ENCODE measurements at places on chromosomes 7 and 10.

DNA sequence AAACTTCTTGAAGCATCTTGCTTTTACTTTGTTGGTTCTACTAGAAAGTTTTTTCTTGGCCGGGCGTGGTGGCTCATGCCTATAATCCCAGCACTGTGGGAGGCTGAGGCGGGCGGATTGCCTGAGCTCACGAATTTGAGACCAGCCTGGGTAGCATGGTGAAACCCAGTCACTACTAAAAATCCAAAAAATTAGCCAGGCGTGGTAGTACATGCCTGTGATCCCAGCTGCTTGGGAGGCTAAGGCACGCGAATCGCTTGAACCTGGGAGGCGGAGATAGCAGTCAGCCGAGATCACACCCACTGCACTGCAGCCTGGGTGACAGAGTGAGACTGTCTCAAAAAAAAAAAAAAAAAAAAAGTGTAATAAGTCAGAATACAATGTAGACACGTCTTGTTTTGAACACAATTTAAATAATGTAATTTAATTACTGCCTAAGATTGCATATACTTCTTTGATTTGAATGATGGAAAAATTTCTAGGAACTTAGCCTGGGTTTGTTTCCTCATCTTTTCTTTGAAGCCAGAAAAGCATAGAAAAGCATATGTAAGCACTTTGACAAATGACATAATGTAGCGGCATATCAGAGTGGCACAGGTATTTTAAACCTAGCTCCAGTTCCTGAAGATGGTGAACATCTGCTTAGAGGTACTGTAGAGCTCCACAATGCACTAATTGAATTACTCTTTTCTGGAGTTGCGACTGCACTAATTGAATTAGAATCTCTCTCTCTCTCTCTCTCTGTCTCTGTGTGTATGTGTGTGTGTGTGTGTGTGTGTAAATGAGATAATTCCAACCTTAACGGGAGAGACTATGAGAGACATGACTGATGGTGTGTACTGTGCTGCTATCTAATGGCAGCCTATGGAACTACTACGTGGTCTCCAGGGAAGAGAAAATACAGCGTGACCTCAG lies 87.8 kb downstream of the BTRC start:
- peak; percentile 22 for DNase-seq

DNA sequence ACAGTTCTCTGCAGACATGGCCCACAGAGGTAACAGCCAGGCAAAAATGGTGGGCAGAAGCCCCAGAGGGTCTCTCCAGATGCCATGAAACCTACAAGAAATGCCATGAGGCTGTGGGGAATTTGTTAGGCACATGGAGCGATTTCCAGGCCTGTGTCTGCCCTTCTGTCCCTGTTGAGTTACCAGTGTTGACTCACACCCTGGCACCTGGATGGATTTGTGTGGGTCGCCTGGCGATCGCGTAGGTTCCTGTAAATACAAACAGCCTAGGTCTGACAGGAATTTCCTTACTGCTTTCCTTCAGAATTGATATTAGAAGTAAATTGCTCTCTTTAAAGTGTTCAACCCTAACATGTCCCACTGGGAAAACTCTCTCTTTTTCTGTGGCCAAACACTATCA lies 164.9 kb upstream of the EEPD1 start:
- DNase-seq = no peak

GRCh38 chr7:113959910-113960309 lies 41.1 kb upstream of the PPP1R3A start:
- DNase-seq = no peak

DNA sequence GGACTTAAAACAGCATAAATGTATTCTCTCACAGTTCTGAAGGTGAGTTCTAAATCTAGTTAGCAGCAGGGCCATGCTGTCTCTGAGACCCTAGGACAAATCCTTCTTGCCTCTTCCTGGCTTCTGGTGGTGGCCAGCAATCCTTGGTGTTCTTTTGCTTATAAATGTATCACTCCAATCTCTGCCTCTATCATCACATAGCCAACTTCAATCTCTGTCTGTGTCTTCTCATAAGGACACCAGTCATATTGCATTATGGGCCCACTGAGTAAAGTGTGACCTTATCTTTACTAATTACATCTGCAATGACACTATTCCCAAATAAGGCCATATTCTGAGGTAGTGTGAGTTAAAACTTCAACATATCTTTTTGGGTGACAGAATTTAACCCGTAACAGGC lies 778.9 kb downstream of the KCNMA1 start:
- DNase-seq = no peak

DNA sequence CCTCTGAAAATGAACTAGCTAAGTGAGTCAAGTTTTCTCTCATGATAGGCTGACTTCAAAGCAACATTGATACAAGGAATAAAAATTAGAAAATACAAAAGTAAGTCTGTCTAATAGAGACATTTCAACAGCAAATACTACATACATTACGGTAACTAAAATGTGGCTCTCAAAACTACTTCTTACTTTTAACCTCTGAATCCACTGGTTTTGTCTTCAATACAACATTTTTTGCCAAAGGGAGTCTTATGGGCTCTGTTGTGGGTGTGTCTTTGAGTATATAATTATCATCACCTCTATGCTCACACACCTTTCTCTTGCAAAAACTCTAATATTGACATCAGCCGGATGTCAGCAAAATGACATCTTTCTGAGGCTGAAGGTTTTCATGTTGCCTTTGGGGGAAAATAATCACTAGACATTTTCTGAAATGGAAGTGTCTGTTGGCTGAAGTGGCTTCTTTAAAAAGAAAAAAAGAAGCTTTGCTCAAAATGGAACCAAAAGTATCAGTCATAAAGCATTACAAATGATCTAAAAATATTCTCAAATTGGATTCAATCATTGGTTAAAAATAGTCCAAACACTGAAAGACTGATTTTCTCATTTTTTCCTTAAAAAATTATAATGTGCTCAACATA lies 41.8 kb upstream of the FAM133B start:
- DNase-seq = no peak

DNA sequence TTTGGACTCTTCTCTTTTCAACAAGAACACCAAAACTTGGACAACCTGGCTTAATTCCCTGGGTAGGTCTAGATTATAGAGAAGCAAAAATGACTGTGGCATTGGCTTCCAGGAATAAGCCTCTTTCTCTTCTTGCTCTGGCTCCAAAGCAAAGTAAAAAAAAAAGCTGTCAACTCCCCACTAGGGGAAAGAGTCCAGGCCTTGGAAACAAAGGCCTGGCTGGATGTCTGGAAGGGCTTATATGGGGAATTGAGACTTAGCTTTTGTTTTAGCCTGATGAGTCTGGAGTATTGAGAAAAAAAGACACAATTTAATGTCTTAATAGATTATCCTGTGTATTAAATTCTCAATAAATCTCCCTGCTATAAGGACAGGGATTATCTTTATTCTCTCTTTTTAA lies 300.6 kb downstream of the SORCS3 start:
- DNase-seq = no peak

GRCh38 chr7:106999023-106999422 lies 45.5 kb upstream of the PRKAR2B start:
- no peak for DNase-seq

DNA sequence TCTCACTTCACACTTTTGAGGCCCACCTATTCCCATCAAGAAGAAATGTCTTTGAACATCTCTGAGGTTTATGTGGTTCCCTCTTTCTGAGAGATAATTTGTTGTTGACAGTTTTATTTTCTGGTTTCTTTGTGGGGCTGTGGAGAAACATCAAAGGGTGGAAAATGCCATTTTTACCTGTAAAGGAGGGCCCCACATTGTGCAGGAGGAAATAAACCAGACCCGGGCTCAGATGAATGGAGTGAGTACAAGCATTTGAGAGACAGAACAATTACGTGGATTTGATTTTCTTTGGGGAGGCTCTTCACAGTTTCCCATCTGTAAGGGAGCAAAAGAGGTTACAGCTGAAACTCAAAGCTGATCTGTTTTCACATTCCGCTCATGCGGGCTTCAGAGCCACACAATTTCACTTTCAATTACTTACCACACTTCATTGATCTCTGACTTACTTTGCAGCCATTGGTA lies 29.8 kb downstream of the ITPRIP start:
- DNase-seq = no peak

GRCh38 chr7:95772771-95773581 lies 622 bp downstream of the DYNC1I1 start:
- peak; percentile 20 for DNase-seq

- DNase-seq = no peak
These were observed 316.3 kb upstream of the SORCS1 start for GRCh38 chr10:107480781-107481180.

DNA sequence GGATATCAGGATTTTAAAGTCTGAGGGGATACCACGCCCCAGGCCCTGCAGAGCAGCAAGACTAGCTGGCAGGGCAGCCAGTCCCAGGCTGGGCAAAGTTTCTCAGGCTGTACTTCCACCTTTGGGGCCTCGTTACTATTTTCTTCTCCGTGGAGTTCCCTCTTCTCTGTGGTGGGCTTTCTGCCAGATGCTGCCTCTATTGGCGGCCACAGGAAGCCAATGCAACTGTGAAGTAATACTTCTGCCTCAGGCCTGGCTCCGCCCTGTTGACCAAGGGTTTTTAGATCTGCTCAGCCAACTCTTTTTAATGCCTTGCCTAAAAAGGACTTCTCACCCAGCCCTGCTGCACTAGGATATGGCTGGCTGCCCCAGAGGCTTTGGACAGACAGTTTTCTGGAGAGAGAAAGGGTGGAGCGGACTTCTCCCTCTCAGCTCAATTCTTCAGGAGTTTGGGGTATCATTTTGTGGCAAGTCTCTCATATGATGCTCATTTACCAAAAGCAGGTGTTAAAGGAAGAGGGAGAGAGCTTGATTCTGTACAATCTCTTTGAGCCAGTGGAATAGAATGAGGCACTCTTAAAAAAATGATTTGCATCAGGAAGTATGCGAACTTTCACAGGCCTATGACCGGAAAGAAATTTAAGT lies 67.4 kb downstream of the HHEX start:
- no peak for DNase-seq

DNA sequence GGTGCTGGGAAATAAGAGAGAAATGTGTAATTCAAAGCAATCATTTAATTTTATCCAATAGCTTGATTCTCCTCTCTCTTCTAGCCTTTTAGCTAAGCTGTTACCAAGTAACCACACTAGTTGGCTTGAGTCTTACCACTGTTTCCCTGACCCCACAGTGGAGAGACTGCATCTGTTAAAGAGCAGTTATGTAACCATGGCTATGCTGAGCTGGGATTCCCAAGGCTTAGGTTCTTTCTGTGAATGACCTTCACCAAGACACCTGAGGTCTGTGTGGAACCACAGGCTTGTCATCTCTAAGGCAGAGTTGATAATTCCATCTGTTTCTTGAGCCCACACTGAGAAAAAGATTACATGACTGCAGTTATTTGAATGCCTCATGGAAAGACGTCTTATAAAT lies 47.7 kb upstream of the ATRNL1 start:
- DNase-seq = no peak

- DNase-seq = no peak
These were observed 323.4 kb upstream of the GRM3 start for GRCh38 chr7:86320341-86320740.

GRCh38 chr7:81187753-81188152 lies 268.9 kb upstream of the SEMA3C start:
- no peak for DNase-seq

GRCh38 chr7:155701972-155702544 lies 57.6 kb downstream of the RBM33 start:
- no peak for DNase-seq

DNA sequence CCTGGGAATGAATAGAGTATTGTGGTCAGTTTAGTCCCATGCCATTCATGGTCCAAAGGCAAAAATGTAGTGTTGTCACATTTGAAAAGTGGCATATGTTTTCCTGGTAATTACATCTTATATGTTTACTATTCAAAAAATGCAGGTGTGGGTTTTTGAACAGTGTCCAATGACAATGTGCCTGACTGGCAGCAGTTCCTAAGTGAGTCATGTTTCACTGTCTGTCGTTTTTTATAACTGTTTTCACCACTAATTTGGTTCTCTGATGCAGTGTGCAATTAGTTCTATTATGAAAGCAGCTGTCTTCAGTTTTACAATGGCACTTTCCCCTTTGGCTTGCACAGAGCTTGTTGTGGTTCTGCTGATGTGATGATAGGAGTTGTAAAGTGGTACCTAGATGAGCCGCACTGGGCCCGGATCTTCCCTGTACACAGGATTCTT lies 162.3 kb downstream of the SEM1 start:
- DNase-seq = no peak

DNA sequence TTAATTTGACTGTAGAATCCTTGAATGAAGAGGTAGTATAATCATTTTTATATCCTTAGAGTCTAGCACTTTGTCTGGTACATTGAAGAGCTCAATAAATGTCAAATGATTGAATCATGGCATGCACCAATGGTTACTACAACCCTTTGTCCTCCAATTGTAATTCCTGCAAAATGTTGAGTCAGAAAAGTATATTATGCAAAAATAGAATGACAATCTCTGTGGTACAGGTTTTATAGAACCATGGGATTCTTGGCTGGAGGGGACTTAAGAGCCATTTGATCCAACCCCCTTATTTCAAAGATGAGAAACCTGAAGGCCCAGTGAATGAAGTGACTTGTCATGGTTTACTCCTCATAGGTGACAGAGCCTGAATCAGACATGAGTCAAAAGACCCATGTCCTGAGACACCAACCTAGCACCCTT lies 30.9 kb upstream of the SMKR1 start:
- DNase-seq = no peak
